LoVo (cell line): ENCODE measurements at places on chromosomes 1 and 21.

GRCh38 chr21:42456457-42456856, 39.6 kb downstream of the RSPH1 start:
- no peak for DNase-seq

DNA sequence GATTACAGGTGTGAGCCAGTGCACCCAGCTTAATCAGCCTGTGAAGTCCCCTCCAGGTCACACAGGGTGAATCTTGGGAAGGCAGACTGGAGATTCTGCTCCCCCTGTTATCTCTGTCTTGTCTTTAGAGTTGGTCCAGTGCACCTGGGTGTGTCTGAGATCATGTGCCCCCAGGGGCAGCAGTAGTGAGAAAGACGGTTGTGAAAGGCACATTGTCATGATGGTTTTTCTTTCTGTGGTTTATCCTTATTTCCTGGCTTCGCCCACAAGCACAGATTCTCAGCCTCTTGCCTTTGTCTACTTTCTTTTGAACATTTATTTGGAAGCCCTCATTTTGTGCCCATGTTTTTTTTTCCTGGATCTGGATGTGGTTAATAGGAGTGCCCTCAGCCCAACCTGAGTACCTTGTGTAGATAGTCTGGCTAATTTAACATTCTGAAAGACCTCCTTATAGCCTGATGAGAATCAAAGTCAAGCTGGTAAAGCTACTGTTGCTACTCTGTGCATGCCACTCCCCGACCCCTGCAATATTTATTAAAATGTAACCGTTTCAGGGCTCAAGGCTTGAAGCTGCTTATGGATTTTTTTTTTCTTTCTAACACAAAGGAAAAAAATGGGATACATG, 23.7 kb downstream of the UCK2 start:
- DNase-seq = no peak

- DNase-seq = no peak
Measured at GRCh38 chr21:40686526-40686925, 160.4 kb downstream of the DSCAM start.

DNA sequence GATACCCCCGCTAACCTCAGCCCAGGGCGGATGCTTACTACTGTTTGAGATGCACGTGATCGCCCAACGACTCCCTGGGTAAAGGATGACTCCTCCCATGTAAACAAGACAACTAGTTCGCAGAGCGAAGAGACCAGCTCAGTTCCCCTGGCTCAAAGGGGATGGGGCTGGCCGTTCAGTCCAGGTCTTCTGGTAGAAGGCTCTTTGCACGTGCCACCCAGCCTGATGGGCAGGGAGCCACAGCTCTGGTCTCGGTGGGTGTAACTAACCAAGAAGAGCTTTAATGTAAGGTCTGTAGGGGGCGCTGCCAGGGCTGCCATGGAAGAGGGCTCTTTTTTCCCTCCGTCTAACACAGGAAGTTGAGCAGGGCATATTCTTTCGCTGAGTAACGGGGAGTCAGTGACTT, 49.4 kb upstream of the PARP1 start:
- DNase-seq = no peak

GRCh38 chr1:2413495-2414296, 1.3 kb upstream of the PEX10 start:
- DNase-seq = peak; percentile 24
